Right ventricle myocardium superior (tissue), 1 donor: ENCODE measurements at places on chromosomes 1 and 21. TPM values are rescaled to one million over a fixed set of nuclear protein-coding genes. Genes with fewer than 3 reads are reported as not detected.

GRCh38 chr1:41414296-41414695 is 53.1 kb downstream of the FOXO6 start:
- no peak for DNase-seq

DNA sequence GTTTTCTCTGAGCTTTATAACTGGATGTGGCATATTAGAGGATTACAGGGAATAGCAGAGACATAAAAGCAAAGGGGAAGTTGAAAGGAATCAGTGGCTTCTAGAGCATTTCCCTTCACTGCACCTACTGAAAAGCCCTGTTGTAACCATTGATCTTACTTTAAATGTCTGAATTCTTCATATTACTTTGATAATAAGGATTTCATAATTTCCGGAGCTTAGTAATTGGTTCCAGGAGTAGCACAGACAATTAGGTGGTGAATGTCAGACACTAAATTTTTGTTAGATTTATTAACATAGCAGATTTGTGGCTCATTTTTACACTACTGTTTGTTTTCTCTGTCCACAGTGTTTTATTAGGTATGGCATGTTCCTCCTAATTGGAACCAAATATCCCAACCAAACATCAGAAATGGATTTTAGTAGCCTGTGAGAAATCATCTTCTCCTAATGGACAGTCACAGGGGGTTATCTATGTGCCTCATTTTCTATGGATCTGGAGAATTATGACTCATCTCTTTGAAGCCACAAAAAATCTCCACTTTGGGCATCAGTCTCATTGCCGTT is 100.5 kb downstream of the GIPC2 start:
- no peak for DNase-seq

GRCh38 chr21:33451634-33452071 is 28.1 kb downstream of the TMEM50B start:
- no peak for DNase-seq

Gene ESPN
- 0.56 TPM for total RNA-seq

- DNase-seq, result no peak
Measured at GRCh38 chr1:230069796-230070195, 2.8 kb downstream of the GALNT2 start.
